Activated CD4-positive, alpha-beta T cell treated with anti-CD3 and anti-CD28 coated beads for 24 hours (primary cell): ENCODE measurements at places on chromosomes 3 and 15.

DNA sequence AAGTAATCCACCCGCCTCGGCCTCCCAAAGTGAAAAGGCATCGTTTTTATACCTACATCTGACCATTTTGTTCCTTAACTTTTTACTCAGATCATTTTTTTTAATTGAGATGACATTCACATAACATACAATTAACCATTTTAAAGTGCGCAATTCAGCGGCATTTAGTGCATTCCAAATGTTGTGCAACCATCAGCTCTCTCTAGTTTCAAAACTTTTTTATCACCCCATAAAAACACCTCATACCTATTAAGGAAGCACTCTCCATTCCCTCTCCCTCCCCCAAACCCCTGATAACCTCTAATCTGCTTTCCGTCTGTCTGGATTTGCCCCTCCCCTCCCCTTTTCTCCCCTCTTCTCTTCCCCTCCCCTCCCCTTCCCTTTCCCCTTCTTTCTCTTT lies 310.1 kb downstream of the UACA start:
- no peak for DNase-seq

GRCh38 chr3:15820911-15821310 lies 23.1 kb upstream of the ANKRD28 start:
- DNase-seq: no peak

DNA sequence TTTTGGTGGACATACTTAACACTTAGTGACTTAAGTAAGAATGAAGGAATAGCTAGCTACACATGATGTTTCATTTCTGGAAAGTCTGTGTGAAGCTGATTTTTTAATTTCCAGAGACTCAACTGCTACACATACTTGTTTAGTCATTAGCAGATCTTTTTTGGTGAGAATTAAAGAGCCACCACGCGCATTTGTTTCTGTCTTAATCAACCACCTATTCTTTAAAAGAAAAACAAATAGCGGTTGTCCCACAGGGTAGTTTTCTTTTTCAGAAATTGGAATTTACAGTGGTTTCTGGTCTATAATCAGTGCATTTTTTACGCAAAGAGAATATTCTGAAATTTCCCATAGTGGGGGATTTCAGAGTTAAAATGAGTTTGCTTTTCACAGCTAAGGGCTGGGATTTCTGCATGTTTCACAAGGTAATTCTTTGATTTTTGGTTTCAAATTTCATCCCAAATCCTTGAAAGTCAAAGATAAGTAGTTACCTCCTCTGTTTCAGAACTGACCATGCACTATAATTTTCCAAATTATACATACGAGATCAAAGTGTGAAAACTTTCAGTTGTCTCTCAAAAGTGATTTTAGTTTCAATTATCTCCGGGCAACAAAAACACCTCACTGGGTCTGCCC lies 631.0 kb upstream of the GRM7 start:
- DNase-seq: no peak

DNA sequence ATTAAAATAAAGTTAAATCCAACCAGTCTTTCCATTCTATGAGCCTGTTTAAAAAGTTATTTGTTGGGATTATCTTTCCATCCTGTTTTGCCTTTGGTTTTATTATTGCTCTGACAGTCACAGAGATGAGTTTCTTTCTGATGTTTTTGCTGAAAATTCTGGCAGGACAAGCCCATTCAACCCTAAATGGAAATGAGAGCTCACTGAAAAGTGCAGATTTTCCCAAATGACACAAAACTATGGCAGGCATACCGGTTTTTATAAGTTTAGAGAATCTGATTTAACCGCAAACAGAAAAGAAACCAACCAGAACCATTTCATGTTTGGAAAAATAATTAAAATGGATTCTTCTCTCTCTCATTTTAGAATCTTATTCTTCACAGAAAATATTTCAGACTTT lies 238.1 kb upstream of the SGO1 start:
- no peak for DNase-seq

DNA sequence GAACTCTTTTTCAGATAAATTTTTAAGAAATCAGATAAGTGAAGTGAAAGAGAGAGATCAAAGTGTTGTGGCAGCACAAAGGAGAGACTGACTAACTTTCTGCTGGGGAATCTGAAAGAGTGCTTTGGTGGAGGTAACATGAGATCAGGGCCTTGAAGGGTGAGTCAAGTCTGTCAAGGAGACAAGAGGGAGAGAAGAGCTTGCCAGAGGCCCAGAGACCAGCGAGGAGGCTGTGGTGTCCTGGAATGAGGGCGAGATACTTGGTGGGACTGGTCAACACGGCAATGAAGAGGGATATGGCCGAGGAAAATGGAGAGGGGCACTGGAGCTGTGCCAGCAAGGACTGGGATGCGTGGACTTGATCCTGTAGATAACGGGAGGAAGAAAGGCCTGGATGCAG lies 4.6 kb downstream of the TADA3 start:
- no peak for DNase-seq

DNA sequence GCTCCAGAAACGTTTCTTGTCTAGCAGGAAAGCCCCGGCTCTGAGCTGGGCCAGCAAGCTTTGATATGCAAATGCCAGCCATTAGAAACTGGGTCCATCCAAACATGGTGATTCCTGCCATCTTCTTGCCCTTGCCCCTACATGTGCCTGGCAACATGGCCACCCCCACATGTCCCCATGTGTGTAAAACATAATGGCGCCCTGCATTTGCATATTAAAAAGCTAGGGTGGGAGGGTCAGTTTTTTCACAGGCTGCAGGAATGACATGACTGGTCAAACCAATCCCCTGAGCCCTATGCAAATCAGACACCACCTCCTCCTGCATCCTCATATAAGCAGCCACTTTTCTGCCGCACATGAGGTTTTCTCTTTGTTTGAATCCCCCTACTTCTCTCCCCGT lies 21.2 kb downstream of the GPR156 start:
- no peak for DNase-seq

DNA sequence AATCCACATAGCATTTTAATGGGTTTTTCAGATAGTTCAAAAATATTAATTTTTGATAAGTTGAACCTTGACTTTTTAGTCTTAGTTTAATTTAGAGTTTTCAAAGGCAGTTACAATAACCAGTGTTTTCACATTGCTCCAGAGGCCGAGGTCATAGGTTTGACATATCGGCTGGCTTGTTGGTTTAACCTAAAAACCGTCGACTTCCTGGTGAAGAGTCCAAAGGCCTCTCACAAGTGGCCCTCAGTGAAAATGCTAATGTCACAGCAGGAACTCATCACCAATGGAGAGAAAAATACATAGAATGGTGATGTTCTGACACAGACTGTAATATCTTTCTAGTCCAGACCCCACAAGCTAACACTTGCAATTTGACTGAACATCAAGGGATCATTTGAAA lies 642.3 kb downstream of the PLOD2 start:
- DNase-seq: no peak

GRCh38 chr3:19645093-19645492 lies 288.9 kb downstream of the EFHB start:
- no peak for DNase-seq

GRCh38 chr15:66842710-66843441 lies 140.8 kb downstream of the SMAD6 start:
- DNase-seq: no peak

- DNase-seq: no peak
Observed at GRCh38 chr3:143536817-143537535, 311.3 kb downstream of the SLC9A9 start.

DNA sequence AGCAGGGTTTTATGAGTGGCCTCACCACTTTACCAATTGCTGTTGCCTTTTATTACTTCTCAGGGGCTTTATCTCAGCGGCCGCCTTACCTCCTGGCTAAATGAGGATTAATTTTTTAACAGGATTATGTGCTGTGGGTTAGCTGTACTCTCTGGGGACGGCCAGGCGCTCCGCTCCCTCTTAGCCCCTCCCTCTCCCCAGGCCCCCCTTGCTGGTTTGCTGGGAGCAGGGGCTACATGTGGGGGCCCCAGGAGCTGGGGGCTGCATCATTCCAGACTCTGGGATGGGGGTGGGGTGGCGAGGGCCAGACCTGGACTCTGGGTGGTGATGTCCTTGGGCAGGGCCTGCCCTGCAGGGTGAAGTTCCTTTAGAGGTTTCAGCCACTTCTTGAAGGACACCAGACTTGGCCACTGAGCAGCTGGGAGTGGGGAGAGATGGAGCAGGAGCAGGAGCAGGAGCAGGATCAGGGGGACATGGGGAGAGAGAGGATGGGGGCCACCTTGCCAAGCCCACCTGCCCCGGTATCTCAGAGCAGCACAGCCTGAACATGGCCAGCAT lies 196.1 kb downstream of the GOLGA6L6 start:
- no peak for DNase-seq

DNA sequence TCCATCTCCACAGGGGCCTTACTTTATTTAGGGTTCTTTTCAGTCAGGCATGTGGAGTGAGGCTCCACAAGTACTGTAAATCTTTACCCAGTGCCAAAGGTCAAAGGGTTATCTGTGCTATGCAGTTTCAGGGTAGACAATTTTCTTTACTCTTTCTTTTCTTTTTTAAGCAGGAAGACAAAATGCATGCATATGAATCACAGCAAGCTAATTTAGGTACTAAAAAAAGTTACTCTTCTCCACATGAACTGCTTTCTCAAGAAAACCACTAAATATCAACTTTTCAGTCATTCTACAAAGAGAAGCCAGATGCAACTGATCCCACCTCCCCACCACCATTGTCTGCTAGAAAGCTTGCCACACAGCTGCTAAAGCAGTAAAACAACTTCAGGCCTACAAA lies 73.3 kb upstream of the PYGO1 start:
- DNase-seq: no peak

DNA sequence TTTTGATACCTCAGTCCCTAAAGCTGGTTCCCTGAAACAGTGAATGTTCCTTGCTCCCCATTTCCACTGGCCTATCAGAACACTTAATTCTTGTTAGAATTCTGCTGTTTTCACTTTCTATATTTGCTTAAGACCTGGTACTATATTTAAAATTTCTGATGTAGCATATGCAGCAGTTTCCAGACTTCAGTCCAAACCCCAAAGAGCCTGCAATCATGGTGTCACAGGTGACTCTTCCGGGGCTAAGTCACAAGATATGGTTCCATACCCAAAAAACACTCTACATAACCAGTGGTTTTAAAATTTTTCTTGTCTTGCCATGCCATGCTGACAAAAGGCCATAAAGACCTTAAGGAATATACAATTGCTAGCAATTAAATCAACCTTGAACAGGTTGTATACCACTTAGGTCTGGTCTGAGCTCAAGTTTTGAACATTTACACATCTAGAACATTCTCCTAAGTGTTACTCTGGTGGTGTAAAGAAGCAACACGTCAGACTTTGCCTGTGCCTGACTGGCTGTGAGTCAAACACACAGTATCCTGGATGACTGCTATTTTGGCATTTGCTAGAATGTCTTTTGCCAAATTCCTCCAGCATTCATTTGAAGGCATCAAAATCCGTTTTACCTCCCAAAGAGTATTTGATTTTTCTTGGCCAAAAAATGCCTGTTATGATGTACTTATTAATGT lies 160.0 kb downstream of the FRMD5 start:
- no peak for DNase-seq

DNA sequence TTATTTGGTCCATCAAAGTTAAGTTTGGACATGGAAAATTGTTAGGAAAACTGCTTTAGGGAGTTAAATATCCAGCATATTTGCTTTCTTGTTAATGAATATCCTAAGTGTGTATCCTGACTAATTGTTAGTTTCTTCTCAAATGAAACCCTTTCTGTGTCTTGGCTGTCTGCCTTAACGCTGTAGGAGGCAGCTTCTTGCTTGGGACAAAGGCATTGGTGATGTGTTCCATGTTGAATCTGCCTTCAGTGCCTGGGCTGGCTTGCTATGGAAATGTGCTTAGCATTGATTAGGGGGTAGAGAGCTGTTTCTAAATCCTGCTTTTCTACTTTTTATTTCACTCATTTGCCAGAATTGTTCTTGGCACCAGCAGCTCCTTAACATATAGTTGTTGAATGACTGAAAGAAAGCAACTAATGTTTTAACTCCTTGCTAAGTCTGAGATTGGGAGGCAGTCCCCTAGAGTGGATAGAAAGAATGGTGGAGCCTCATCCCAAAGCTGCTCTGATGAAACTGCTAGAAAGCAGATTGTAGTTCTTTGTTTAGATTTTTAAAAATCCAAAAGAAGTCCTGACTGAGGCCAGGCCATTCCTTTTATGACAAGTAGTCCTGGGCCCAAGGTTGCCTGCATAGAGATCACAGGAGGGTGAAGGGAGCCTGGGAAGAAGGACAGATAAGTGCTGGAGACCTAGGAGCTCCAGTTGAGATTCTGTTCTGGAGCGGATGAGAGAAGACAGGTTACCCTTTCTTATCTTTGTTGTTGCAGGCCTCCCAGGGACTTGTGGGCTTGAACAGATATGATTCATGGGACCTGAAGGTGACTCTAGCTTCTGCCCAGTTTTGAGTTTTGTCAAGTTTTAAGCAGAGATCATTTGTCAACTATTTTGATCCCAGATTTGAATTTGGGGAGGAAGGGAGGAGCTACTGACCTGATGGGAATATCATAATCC lies 39.3 kb downstream of the OXNAD1 start:
- no peak for DNase-seq

DNA sequence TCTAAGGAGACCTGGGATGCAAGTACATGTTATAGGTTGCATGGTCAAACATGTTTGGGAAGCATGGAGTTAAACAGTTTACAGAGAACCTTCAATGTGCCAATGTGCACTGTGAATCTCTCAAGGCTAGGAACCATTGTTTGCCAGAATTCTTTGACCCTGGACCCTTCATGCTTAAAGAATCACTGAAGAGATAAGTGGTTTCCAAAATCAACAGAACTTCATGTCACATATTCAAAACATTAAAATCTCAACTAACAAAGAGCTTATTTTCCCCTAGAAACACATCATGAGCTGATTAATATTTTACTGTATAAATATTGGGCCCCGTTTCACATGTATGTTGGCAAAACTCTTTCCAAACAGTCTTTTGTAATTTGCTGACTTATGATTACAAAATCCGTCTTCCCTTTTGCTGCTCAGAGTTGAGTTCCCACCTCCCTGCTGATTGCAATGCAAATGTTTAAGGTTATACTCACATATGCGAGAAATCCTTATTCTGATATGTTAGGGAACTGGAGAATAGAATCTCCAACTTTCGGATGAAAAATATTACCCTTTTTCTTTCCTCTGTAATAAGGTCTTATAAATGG lies 380.2 kb downstream of the DIPK2A start:
- no peak for DNase-seq

DNA sequence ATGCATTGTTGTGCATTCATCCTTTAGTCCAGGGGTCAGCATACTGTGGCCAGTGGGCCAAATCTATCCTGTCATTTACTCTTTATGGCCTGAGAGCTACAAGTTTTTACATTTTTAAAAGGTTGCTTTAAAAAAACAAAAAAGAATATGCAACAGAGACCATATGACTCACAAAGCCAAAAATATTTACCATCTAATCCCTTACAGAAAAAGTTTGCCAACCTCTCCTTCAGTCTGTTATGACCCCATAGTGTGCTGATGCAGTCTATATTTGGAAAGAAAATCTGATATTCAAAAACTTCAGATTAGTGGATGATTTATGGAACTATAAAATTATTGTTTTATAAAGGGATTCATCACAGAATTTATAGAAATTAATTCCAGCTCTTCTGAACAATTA lies 237.5 kb upstream of the IL12A start:
- no peak for DNase-seq

- no peak for DNase-seq
Observed at GRCh38 chr3:135238236-135238830, 443.3 kb downstream of the EPHB1 start.
